ENCODE measurements at places on chromosomes 16 and 17. TPM values are rescaled to one million over a fixed set of nuclear protein-coding genes. Genes with fewer than 3 reads are reported as not detected.
A peak's percentile ranks its signal among the peaks of the same experiment; 100 is the strongest.

DNA sequence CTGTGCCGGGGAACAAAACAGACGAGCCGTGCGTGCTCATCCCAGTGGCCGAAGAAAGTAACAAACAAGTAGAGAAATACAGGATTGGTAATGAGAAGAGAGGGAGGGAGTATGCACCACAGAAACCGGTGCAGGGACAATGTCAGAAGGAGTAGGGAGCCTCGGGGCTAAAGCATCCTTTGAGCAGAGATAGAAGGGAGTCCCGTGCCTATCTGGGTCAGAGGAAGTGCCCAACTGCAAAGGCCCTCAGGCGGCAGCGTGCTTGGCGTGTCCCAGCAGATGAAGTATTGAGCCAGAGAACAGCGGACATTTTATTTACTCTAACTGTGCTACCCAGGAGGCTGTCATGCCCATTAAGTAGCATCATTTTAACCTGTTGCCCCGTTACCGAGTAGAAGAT, 114.9 kb upstream of the CACNG5 start:
- DNase-seq: no peak

DNA sequence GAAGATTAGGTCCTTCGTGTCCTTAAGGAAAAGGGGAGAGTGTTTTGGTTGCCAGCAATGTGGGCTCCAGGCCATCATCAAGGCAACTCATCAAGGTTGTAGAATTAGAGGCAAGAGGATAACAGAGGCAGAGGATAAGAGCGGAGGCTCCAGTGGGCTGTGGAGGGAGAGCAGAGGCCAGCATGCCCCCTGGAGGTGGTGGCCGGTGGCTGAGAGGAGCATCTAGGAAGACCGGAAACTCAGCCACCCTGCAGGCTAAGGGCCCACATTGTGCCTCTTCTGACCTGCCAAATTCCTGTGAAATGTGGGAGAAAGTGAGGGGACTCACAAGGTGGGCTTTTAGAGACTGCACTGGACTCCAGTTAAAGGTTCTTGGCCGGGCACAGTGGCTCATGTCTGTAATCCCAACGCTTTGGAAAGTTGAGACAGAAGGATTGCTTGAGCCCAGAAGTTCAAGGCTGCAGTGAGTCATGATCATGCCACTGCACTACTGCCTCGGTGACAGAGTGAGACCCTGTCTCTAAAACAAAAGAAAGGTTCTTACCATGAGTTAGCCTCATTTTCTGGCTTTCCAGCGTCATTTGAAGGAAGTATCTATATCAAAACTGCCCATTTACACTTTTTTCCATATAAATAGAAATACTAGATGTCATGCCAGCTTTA, 62.7 kb upstream of the ADORA2B start:
- DNase-seq: peak; percentile 20

The DNAH17 gene
- polyA plus RNA-seq: 0.01 TPM

GRCh38 chr17:59332749-59333377, 1.4 kb downstream of the YPEL2 start:
- peak; percentile 62 for DNase-seq

DNA sequence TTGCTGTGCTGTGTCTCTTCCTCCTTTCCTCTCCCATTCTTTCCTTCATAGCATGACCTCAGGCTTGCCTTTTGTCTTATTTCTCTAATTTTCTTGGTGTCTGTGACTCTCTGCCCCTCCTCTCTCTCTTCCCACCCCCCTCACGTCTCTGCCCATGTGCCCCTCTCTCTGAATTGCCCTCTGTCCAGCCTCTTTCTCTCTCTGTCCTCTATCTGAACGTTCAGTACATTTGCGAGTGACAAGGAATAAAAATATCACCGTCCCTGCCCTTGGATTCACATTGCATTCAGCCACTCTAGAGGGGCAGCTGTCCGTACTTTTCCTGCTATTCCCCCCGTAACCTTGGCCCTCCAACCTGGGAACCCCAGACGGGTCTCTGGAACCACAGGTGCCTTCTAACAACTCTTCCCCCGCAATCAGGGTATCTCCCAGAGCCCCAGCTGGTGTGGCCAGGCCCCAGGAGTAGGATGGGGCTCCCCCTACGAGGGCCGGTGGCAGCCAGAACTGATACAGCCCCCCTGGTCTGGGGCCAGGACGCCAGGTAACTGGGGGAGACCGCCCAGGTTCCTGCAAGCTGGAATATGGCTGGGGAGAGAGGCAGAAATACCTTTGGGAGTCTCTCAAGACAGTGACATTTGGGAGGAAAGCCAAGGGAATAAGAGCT, 1.8 kb downstream of the KIF1C start:
- DNase-seq: no peak

GRCh38 chr16:72615856-72616255, 432.1 kb downstream of the ZFHX3 start:
- no peak for DNase-seq

- no peak for DNase-seq
Observed at GRCh38 chr17:7403043-7403726, 712 bp downstream of the TMEM256 start.

DNA sequence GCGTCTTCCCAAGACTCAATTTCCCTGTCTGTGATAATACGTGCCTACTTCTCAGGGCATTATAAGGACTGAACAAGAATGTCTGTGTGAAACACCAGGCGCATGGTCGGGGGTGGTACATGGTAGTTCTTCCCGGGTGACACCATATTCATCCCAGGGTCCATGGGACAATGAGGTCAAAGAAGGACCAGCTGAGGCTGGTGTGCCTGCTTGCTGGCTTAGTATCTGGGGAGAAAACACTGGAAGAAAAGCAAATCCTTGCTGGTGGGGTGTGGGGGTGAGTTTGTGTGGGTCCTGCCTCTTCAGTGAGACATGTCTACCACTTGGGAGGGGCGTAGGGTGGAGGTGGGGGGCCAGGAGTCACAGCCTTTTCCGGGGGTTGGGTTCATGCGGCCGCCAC, 174.2 kb downstream of the RAB11FIP4 start:
- no peak for DNase-seq

- DNase-seq: no peak
Observed at GRCh38 chr17:65593092-65593854, 31.8 kb upstream of the AXIN2 start.
